GM18507 (cell line): ENCODE measurements at places on chromosomes 3 and 15.

DNA sequence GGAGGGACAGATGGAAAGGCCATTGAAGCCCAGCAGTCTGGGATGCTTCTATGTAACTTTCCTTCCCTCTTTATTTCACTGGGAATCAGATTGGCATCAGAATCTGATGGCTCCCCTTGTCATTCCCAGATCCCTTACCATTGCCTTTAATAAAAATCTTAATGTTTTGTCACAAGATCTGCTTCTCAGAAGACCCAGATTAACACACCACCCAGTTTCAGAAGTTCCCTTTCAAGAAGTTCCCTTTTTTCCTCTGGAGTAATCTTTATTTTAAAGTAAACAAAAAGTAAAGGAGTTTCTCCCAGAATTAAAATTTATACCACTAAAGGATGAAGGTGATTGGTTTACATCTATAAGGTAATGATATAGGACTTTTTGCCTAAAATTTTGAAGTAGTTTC lies 76.4 kb downstream of the UBR1 start:
- DNase-seq, result no peak

GRCh38 chr3:143135150-143135549 lies 15.6 kb downstream of the CHST2 start:
- DNase-seq, result no peak

- no peak for DNase-seq
Measured at GRCh38 chr3:49006408-49007067, 653 bp upstream of the WDR6 start.

GRCh38 chr3:119815716-119816115 lies 33.8 kb downstream of the NR1I2 start:
- no peak for DNase-seq

- DNase-seq, result no peak
Measured at GRCh38 chr3:67460841-67461510, 193.4 kb downstream of the SUCLG2 start.

GRCh38 chr15:37576952-37577351 lies 357.5 kb upstream of the TMCO5A start:
- DNase-seq, result no peak

- DNase-seq, result no peak
Measured at GRCh38 chr15:63605816-63606215, 8.6 kb downstream of the FBXL22 start.

DNA sequence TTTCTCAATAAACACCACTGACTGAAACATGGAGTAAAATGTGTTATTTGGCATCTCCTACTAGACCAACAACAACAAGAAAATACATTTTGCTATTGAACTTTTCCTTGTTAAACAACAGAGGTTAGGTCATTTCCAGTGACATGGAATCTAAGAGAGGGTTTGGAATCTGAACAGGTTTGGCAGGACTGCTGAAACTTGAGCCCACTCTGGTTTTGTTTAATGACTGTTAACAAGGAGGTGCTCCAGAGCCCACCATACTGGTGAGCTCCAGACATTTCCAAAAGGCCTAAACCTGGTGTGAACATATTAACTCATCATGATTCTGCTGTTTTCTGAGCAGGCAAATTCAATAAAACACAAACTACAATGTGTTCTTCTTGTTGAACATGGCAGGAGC lies 330.7 kb upstream of the TRIM42 start:
- DNase-seq, result no peak

DNA sequence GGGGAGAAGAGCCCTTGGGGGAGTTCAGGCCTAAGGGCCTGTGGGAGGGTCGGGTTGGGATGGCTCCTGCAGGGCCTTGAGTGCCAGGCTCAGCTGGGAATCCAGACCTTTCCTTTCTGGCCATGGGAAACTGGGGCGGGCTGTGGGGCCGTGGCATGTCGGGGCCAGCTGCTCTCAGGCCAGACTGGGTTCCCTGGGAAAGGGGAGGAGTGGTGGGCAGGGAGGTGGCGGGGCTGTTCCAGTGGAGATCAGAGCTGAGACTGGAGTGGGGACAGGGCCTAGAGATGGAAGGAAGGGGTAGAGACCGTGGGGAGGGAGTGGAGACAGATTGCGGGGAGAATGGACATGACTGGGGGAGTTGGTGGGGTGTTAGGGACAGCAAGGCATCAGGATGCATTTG lies 20.3 kb downstream of the FBLN2 start:
- DNase-seq, result no peak

GRCh38 chr15:64249883-64250575 lies 87.2 kb upstream of the PPIB start:
- DNase-seq, result no peak

- no peak for DNase-seq
Measured at GRCh38 chr15:28044121-28044672, 54.9 kb downstream of the OCA2 start.
